Stimulated activated CD4-positive, alpha-beta T cell treated with anti-CD3 and anti-CD28 coated beads, Interleukin-4, amount 100 ng/mL, for 1 hour (primary cell): ENCODE measurements at places on chromosomes 4 and X.

DNA sequence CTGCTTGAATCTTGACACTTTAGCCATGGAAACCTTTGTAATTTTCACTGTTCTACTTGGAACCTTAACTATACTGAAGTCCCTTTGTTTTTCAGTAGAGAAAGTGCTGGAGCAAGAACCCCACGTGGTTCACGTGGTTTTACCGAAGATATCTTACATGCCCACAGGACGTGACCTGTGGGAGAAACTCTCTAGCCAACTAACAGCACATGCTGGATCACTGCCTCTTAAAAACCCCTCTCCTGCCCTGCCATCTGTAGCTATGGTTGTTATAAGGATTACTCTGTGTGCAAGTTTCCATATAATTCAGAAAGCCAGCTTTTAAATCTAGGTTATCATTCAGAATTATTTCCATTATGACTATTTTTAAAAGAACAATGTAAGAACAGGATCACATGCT is 30.2 kb downstream of the SPANXD start:
- no peak for DNase-seq

- no peak for DNase-seq
These were observed 108.6 kb downstream of the PALLD start for GRCh38 chr4:168605411-168605810.

- no peak for DNase-seq
These were observed 31.1 kb downstream of the MAML3 start for GRCh38 chr4:140122891-140123290.

DNA sequence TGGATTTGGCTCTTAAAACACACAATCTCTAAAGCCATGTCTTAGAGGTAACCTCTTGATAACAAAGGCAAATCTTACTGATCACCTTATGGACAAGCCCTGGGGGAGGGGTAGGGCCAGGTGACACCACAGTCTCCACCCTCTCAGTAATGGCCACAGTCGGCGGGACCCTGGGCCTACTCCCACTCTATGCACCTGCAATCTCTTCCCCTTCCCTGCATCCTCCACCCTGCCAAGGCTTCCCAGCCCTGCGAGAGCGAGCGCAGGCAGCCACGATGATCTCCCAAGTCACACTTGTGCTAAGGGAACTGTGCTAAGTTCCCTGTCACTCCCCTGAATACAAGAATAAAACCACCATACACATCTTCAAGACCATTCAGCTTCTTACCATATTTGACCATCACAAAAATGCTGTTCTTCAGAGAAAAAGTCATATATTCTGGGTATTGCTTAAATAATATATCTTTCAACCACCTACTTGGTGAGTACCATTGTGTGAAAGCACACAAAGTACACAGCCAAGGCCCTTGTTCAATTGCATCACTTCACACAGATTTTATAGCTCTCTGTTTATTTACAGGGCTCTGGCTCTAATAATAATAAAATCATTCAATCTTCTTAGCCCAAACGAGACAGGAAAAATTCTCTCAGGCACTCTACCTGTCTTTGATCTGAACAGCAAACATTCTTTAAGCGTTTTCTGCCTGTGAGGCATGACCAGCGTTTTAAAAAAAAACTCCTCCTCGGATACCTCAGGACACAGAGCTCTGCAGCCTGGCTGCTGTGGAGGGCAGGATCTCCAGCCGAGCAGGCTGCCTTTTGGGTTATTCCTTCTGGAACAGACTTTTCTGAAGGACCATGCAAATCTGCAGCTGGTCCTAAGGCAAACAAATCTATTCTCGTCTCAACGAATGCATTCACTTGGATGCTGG is 115.7 kb upstream of the MAP3K15 start:
- DNase-seq = no peak

- DNase-seq = no peak
These were observed 383.0 kb upstream of the GALNT7 start for GRCh38 chr4:172785613-172786012.

DNA sequence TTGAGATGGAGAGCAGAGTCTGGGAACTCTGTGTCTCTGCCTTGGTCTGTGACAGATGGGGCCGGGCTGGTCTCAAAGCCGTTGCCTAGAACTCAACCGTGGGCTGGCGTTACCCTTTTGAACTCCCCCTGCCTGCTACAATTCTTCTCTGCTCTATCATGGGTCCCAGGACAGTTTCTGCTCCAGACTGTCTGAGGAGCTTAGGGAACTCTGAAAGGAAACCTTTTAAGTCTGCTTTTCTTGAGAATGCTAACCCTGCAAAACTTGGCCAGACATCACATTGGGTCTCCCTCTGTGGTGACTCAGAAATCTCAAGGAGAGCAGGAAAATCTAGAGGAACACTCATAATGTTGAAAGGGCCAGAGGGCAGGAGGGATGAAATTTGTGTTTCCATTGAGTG is 240.6 kb downstream of the CBR4 start:
- no peak for DNase-seq

GRCh38 chr4:125447551-125448290 is 133.0 kb downstream of the FAT4 start:
- no peak for DNase-seq

GRCh38 chrX:129808829-129809796 is 29.4 kb downstream of the SASH3 start:
- no peak for DNase-seq
